ENCODE measurements at places on chromosomes 7 and 10.

GRCh38 chr7:2725178-2726105 lies 37.4 kb downstream of the AMZ1 start:
- no peak for DNase-seq

GRCh38 chr7:76405738-76406137 lies 3.8 kb downstream of the SSC4D start:
- DNase-seq, result no peak

GRCh38 chr7:18780266-18780665 lies 284.7 kb downstream of the HDAC9 start:
- DNase-seq, result no peak

GRCh38 chr7:24129597-24129996 lies 154.4 kb upstream of the NPY start:
- DNase-seq, result no peak

DNA sequence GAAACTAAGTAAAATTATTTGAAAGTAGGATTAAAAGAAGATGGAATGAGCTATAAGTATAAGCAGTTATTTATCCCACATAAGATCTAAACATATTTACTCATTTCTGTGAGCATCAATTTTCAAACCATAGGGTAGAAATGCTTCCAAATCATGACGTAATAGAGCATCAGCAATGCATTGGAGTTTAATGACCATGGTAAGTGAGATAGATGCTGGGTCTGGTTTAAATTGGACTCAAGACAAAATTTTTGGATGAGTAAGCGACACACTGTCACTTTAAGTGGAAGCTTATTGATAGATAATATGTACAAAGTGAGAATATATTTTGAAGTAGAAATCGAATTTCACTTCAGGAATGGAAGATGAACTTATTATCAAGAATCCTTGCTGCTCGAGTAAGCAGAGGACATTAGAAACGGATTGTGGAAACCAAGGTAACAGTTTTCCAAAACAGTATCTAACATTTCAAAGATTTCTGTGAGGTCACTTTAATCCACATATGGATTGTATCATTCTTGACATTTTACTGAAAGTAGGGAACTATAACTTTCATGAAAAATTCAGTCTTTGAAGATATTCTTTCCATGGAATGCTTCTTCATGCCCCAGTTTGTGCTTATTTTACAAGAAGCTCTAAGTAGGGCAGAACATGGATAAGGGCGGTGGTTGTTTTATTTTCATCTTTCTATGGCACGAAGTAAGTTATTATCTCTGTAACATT lies 85.8 kb downstream of the AGMO start:
- no peak for DNase-seq

GRCh38 chr10:12419262-12419847 lies 70.0 kb downstream of the CAMK1D start:
- no peak for DNase-seq

DNA sequence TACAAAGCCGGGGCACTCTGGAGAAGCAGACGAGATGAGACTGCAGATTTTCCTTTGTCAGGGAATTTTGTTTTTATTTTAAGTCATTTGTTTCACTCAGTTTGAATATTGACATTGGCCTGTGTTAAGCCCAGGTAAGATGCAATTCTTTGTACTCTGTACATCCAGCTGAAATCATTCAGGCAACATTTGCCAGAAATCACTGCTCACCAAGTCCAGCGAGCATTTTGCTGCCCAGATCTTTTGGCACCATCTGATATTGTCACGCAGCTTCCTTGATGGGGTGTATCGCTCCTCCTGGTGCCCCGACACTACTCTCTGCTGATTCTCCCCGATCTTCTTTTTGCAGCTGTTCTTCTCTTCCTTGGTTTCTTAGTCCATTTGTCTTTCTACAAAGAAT lies 261.7 kb downstream of the GALNT17 start:
- no peak for DNase-seq

GRCh38 chr7:3005257-3005656 lies 38.4 kb downstream of the CARD11 start:
- DNase-seq, result no peak

DNA sequence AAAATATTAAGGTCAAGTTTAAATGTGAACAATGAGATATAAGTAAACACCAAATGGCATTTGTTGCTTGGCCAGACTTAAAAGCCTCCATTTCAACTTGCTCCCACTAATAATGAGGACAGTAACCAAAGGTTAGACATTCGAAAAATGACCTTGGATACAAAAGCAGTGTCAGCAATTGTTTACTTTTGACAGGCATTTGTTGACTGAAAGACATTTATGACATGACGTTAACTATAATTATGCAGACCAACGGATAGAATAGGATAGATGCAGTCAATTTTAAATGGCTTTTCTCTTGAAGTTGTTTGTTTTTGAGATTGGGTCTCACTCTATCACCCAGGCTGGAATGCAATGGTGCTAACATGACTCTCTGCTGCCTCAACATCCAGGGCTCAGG lies 6.3 kb upstream of the WNT16 start:
- no peak for DNase-seq

GRCh38 chr10:35640474-35640873 lies 1.6 kb downstream of the FZD8 start:
- no peak for DNase-seq

DNA sequence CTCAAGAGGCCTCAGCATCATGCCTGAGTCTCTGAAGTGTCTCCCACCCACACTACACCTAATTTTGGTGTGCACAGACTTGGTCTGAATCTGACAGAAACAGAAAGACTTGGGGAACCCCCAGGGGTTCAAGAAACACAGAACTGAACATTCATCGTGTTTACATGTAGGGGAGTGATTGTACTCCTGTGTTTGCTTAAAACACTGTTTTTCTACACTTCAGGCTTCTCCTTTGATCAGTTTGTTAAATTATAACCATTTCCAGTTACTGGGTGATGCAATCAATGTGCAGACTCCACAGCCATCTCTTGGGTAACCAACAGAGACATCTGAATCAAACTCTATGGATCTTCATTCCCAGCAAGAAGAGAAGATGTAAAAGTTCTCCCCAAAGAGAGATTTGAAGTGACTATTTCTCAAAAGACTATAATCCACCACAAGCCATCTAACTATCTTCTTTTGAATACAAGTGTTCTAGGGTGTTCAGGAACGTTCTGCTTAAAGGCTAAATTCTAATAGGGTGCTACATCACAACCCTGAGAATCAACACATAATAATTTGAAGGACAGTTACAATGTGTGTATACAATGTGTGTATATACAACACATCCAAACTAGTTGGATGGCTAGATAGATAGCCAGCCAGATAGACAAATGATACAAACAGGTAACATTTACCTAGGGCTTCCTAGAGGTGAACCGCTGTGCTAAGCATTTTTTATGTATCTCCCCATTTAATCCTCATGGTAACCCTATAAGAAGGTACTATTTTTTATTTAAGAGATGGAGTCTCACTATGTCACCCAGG lies 34.2 kb downstream of the DNAJC12 start:
- DNase-seq, result no peak

GRCh38 chr7:64875258-64875657 lies 27.8 kb upstream of the ZNF273 start:
- no peak for DNase-seq

DNA sequence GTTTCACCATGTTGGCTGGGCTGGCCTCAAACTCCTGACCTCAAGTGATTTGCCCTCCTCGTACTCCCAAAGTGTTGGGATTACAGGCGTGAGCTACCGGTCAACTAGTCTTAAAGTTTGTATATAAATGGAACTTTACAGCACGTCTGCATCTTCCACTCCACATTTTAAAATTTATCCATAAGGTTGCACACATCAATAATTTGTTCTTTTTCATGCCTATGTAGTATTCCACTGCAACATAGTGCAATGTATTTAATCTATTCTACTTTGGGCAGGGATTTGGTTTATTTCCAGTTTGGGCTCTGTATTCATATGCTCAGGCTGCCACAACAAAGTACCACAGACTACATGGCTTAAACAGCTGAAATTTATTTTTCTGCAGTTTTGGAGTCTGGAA lies 90.0 kb downstream of the NPTX2 start:
- DNase-seq, result no peak

DNA sequence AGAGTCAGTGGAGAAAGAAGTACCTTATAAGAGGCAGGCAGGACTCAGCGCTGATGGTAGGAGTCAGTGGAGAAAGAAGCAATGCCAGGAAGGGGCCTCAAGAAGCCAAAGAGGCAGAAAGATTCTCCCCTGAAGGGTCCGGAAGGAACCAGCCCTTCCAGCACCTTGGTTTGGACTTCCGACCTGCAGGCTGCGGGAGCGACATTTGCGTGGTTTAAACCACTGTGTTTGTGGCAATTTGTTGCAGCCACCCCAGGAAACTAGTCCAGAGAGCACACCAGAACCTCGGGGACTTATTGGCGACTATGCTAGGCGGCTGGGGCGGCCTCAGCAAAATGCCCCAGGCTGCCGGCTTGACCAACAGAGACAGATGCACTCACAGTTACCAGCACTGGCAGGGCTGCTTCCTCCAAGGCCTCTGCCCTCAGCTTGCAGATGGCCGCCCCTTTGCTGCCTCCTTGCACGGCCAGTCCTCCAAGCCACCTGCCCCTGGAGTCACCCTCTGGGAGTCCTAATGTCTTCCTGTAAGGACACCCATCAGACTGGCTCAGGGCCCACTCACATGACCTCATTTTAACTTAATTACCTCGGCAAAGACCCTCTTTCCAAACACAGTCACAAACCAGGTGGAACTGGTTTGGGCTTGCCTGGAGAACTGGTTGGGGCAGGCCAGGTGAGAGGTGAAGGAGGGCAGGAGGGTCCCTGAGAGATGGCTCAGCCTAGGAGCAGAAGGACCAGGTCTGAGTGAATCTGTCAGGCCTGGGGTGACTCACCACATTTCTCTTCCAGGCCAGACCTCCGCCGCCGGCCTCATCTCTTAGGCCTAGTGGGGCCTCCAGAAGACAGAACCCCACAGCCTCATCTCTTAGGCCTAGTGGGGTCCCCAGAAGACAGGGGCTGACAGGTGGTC lies 26.1 kb downstream of the CALML3 start:
- no peak for DNase-seq

- peak; percentile 44 for DNase-seq
Measured at GRCh38 chr7:1096156-1097119, 8.5 kb downstream of the GPER1 start.

DNA sequence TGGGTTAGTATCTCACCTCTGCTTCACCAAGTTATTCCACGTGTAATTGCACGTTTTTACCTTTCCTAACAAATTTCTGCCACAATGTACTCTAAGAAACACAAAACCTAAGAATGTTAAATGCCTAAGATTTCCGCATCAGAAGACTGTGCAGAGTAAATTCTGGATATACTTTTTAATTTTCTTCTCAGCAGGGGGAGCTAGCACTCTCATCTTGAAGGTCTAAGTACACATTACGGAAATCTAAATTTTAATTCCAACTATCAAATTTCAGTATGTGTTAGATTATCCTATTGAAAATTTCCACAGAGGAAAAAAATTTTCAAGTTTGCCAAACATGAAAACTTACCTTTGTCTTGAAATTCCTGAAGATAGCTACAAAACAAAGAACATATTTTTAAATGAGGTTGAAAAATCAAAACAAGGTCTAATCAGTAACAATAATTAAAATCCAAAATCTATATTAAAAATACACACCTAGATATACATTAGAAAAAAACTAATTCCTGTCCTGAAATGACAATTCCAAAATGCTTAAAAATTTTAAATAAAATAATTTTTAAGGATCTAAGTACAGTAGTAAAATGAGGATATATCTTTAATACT lies 10.5 kb downstream of the SKAP2 start:
- no peak for DNase-seq

- DNase-seq, result no peak
Measured at GRCh38 chr10:55019439-55019838, 218.4 kb upstream of the PCDH15 start.

DNA sequence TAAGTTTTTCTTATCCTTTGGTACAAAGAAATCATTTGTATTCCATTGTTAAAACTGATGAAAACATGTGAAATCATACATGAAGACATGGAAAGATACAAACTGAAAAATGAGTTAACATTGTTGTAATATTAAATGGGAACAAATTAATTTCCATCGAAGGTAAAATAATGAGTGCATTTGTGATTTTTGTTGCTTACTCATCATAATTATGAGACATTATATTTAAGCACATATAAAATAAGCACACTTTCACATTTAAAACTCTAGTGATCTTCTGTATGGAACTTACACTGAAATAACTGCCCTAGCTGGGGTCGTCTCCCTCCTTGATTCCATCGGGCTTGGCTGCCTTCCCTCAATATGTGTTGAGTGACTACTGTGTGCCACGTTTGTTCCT lies 204.2 kb upstream of the PRPS1L1 start:
- DNase-seq, result no peak

GRCh38 chr7:51040787-51041186 lies 258.1 kb upstream of the GRB10 start:
- no peak for DNase-seq

DNA sequence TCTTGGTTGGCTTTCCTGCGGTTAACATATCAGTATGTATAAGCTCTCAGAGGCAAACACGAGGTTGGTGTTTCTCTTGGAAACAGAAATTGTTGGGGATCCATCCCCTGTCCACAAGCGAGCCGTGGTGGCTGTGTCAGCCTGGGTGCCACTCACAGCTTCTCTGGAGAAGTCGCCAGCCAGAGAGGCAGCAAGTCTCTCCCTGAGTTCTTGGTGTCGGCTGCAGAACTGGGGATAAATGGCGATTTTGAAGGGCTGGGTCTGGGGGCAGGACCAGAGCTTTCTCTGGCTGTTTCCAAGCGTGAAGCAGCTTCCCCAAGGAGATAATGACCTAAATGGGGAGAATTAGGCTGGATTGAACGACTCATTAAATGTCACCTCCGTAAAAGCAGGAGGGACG lies 335.3 kb downstream of the GLRX3 start:
- DNase-seq, result no peak

DNA sequence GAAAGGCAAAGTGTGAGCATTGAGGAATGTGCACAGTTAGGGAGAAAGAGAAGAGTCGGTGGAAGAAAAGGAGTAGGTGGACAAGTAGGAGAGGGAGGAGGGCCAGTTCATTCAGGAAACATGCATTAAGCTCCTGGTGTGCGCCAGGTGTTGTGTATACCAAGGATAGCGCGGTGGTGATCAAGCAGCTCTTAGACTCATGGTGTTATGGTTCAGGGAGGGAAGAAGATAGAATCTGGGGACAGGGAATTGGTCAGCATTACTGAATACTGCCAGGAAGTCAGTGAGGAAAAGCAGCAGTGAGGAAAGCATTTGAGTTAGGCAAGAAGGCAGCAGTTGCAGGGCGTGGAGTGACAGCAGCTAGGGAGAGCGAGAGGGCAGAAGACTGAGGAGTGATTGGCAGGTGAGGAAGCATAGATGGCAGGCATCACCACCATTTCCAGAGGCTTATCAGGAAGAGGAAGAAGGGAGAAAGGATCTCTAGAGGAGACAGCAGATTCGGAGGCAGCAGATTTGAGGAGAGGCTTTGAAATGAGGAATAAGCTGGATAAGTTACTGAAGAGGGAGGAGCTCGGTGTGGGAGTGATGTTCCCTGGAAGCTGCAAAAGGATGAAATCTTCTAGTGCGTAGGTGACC lies 265.6 kb downstream of the GFRA1 start:
- DNase-seq, result no peak
